ENCODE measurements at places on chromosomes 5 and 9.

DNA sequence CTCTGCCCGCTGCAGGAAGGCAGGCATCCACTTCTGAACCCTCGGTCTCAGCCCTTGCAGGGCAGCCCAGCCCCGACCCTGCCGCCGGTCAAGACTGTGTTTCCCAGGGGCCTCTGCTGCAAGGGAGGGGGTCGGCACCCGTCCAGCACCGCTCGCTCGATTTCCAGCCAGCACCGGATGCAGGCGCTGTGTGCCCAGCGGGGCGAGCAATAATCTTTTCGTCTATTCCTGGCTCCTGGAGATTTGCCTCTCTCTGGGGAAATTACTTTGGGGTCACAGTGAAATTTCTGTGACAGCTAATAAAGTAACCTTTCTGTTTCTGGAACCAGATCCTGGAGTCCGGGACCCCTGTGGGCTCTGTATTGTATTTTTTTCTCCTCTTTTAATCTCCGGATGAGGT is 155.3 kb downstream of the COL23A1 start:
- no peak for DNase-seq

GRCh38 chr5:135599421-135600151 is 20.8 kb upstream of the CXCL14 start:
- no peak for DNase-seq

DNA sequence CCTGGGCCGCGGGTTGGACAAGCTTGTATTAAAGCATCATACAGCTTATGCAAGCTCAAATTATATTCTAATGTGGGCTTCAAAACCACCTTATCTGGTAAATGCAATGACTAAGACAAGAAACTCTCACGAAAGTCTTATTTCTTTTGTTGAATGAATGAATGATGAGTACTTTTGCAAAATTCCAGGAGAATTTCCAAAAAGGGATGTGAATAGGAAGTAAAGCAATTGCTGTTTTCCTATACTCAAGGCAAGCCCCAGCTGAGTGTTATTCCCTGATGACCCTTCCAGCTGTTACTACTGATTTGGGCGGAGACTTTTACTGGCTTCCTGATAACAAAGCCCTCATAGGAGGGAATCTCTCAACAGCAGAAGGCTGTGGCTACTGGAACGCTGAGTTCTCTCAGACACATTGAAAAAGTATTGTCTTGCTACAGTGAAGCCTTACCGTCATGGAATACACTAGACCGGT is 162.8 kb downstream of the SREK1 start:
- peak; percentile 3 for DNase-seq

- no peak for DNase-seq
Observed at GRCh38 chr5:135998889-135999288, 29.9 kb upstream of the TGFBI start.

GRCh38 chr5:141617682-141618029 is 1.1 kb downstream of the DIAPH1 start:
- no peak for DNase-seq

- DNase-seq, result peak; percentile 29
Observed at GRCh38 chr9:136847088-136847825, 2.0 kb upstream of the PHPT1 start.

DNA sequence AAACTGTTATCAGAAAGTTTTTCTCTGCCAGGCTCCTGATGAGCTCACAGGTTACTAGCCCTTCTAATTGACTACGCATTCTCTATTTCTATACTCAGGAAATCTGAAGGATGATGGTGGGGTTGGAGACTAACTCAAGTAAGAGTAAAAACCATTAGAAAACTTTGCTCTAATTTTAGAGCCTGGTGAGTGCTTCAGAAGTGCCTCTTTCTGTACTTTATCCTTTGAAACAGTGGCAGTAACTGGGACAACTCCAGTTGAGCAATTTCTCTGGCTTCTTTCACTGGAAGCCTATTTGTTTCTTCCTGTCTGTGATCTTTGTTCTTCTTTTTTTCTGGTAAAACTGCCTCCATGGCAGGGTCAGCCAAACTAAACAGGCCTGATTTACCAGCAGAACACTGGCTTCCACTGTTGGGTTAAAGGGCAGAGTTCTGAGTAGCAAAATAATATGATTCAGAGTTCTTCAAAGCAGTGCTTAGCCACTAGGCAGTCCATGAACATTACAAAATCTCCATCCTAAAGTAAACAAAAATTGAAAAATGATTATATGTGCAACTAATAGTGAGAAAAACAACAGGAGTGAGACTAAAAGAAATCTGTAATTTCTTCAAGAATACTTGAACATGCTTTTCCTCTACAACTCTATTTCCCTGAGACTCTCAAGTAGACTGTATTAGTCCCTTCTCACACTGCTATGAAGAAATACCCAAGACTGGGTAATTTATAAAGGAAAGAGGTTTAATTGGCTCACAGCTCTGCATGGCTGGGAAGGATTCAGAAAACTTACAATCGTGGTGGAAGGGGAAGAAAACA is 79.8 kb downstream of the MROH2B start:
- peak; percentile 61 for DNase-seq

DNA sequence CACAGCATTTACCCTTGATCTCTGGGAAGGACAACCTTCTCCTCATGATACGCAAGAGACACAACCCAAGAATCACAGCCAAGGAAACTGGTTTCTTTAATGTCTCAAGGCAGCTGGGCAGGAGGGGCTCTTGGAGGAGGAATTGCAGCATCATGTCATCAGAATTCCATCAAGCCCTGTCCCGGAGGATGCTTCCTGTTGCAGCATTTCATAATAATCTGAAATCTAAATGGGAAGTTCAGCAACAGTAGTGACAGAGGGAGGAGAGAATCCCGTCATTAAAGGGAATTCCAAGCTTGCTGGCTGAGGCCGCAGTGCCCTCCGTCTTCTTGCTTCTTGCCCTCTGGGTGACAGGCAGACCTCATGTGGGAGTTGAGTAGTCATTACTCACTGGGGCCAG is 192.7 kb downstream of the TENT4A start:
- no peak for DNase-seq

GRCh38 chr9:108703429-108703828 is 152.4 kb downstream of the ACTL7B start:
- no peak for DNase-seq

GRCh38 chr5:10173716-10174115 is 76.0 kb downstream of the ATPSCKMT start:
- no peak for DNase-seq

DNA sequence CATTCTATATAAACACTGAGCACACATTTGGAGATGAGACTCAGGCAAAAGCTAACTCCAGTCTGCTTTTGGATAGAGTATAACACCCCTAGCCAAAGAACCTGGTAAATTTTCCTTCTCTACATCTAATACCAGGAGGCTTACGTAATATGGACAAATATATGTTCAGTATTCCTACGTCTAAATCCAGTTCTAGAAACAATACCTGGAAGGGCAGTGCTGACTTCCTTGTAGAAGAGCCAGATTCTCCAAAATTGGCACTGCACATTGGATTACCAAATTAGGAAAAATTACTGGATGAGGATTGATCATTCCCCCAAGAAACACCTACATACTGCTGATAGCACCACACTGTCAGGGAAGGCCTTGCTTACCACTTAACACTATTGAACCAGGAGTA is 247.4 kb downstream of the SAXO1 start:
- no peak for DNase-seq

DNA sequence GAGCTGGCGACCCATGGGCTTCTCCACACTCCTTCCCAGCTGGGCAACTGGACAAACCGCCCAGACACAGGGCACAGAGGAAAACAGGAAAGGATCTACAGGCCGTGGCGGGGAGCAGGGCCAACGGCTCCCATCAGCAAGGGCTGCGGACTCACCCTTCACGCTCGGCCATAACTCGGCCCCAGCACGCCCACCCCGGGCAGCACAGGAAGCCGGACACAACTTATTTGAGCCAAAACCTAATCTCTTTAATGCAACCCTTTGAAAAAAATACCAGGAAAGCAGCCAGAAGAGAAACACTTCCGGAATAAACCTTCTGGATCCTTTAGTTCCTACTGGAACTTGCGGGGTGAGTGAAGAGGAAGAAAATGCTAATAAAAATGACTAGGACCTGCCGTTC is 59.9 kb downstream of the VAV2 start:
- peak; percentile 38 for DNase-seq

DNA sequence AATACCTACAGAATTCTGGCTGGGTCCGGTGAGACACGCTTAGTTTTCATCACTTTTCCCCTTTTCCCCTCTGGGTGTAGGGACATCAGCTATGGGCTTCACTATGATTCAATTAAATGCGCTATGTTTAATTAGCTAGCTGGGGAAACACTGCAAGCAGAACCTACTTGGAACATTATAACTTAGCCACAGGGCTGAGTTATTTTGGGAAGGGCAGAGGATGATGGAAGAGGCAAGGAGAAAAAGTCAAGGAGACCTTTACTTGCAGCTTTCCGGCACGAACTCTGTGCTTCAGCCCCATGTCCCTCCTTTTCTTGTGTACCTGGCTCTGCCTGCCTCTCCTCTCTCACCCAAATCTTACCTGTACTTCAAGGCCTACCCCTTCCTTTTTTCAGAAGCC is 62.8 kb downstream of the KIF4B start:
- DNase-seq, result no peak

DNA sequence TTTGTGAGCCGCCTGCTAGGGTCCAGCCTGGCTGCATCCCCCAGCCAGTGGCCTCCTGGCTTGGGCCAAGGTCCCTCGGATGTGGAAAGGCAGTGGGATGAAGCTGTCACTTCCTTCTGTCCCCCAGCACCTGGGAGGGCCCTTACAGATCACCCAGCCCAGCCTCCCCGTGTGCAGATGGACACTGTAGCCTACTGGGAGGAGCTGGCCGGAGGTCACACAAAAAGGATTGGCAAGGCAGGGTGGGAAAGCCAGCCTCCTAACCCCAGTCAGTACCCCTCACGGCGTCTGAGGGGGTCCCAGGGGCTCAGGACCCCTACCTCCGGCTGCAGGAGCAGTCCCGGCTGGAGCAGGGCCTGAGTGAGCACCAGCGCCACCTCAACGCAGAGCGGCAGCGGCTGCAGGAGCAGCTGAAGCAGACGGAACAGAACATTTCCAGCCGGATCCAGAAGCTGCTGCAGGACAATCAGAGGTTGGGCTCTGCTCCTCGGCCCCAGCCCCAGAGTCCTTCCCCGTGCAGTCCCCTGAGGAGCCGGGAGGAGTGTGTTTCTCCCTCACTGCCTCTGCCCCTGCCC is 28.3 kb downstream of the LRSAM1 start:
- no peak for DNase-seq

DNA sequence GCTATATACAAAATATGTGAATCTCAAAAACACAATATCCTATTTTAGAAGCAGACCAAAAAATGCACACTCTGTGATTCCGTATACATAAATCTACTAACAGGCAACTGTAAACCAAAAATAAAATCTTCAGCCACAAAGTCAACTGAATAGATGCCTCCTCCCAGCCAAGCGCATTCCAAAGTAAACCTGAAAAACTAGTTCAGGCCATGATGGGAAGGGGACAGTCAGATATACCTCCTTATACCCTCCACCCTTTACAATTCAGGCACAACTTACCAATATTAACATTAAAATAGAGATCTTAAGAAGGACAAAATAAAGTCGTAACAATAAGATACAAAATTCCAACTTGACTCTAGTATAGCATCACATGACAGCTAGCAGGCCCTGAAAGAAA is 1604.5 kb upstream of the NUDT12 start:
- no peak for DNase-seq

GRCh38 chr5:135829681-135830383 is 4.6 kb upstream of the SLC25A48 start:
- DNase-seq, result peak; percentile 8

GRCh38 chr5:140883927-140884697 is 2.2 kb downstream of the PCDHA13 start:
- no peak for DNase-seq

- DNase-seq, result no peak
Observed at GRCh38 chr5:6752236-6752635, 39.0 kb downstream of the TENT4A start.

DNA sequence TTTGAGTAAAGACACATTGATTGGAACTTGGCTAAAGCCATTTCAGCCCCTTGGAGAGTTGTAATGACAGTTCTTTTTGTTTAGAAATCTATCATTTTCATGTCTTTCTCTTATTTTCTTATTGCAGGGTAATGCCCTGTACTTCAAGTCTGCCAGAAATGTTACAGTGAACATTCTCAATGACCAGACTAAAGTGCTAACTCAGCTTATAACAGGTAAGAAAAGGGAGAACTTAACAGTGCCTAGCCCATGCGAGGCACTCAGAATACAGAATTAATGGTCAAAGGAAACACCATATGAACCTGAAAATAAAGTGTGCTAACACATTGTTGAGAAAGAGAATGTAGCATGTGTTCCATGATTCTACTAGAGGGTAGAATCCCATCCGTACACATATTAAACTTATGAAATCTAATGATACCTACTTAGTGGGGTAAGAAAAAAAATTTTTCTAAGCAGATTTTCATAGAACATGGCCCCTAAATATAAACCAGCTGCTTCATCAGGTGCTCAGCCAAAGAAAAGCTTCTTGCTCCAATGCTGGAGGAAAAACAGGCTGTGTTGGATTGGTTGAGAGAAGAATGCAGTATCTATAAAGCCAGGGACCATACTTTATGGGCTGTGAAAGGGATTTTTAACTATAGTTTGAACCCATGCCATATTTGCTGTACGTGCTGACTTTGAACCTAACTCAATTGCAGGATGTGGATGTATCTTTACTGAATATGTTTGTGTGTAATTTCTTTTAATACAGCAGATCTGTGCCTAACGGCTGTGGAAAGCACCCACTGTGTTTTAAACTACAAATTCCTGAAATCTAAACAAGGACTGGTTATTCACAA is 260.8 kb upstream of the PPP1R2B start:
- DNase-seq, result no peak

GRCh38 chr9:132591244-132591643 is 8.8 kb downstream of the BARHL1 start:
- DNase-seq, result no peak

DNA sequence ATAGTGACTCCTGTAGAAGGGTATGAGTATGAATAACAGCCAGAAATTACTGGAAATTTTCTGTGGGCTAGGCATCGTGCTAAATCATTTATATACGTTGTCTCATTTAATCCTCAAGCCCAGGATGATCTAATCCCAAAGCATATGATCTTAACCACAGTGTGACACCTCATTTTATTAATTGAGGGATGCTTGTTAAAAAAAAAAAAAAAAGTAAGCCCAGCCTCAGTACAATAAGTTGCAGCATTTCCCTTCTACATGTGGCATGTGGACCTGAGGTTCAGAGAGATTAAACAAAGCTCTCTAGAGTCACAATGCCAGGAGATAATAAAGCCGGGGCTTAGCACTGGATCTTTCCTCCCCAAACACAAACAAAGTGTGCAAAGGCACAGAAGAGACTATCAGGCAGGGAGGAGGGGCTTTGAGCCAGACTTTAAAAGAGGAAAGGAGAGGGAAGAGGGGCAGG is 49.5 kb downstream of the KLF4 start:
- peak; percentile 71 for DNase-seq

DNA sequence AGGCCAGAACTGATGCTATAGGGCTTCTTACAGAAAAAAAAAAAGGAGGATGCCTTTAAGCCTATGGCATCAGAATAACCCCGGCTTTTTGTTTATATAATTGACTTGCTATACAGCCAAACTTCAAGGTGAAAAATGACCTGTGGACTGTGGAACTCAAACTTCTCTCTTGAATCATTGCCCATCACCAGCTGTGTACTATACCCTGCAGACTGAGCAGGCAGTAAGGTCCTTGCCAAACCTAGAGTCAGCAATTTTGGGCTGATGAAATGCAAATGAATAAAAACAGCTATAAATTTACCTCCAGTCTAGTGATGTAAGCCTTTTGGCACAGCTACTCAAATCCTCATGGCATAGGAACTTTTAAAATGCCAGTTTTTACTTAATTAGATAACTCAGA is 44.5 kb upstream of the PPP3R2 start:
- no peak for DNase-seq

All from astrocyte (in vitro differentiated cells and primary cell).